Brain pericyte (primary cell): ENCODE measurements at places on chromosomes 12 and 14.
A peak's percentile ranks its signal among the peaks of the same experiment; 100 is the strongest.

DNA sequence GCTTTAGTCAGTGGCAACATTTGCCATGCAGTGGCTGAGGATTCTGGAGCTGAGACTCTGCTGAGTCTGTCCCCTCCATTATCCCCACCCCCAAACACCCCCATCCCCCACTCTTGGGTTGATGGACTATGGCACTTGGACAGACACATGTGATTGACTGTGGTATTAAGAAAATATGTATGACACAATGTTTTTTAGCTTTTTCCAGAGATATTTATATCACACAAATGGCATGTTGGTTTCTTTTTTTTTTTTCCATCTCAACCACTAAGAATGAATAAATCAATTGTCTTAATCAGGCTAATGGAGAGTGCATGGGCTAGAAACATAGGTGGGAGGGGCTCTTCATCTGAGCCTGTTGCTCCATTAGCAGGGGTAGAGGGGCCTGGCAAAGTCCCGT, 30.7 kb upstream of the MAP1LC3B2 start:
- DNase-seq = no peak

- DNase-seq = no peak
These were observed 182.2 kb downstream of the CCDC59 start for GRCh38 chr12:82176026-82176425.

DNA sequence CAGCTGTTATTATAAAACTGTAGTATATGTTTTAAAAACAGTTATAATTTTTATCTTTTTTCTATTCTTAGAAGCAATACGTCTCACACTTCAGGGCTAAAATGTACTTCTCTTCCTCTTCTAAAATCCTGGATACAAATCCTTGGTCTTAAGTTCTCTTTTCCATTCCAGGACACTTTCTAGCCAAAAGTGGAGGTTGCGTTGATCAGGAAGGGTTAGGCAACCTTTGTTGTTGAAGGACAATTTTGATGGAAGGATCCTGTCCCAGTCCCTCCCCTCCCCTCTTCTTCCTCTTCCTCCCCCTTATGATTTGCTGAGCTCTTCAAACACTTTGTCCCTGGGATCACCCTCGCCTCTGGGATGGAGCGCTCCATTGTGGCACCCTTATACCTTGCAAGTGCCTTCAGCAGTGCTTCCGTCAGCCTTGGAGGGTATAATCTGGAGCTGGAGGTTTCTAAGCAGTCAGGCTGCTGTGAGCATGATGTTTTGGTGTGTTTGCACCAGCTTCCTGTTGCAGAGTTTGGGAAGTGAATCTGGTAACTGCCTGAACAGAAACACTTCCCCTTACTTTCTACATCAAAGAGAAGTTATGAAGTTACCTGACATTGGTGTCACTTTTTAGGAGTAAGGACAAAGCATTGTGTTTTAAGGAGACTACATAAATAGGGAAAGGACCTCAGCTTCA, 87.4 kb upstream of the SLC38A2 start:
- no peak for DNase-seq

GRCh38 chr12:14289601-14290000, 75.9 kb upstream of the ATF7IP start:
- DNase-seq = no peak

GRCh38 chr14:77120771-77121743, 20.5 kb downstream of the ZDHHC22 start:
- DNase-seq = no peak

GRCh38 chr14:87094913-87095312, 898.1 kb downstream of the GALC start:
- no peak for DNase-seq

DNA sequence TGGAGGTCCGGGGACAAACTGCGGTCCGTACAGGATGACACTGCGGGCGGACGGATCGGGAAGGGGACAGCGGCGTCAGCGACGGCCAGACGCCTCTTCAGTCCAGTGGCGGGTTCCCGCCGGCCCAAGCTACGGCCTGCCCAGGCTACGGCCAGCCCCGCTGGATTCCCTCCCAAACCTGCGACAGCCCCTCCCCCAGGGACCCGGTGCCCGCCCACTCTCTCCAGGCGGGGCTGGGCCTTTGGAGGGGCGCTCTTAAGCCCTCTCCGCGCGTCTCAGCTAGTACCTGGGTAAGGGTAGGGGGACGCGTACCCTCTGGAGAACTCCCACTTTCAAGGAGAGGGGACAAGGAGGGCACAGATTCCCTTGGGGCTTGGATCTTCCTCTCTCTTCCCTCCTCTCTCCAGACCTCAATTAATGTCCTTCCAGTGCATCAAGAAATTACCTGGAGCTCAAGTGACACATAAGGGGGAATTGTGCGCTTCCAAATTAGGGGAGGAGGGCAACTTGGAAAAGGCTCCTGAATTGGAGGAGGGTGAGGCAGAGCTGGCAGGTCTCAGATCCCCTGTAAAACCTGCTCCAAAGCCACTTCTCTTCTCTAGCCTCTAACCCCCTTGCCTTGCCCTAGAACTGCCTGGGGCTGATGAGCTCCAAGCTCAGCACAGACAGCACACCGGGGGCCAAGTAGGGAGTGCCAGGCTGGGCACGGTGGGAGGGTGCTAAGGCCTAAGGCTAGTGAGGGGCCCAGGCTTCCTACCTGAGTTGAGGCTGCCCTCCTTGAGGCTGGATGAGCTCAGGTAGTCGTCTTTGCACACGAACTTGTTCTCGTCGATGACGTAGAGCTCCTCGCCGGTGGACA, 3.1 kb downstream of the LHX5 start:
- no peak for DNase-seq

GRCh38 chr12:29425722-29426121, 44.8 kb upstream of the ERGIC2 start:
- no peak for DNase-seq

DNA sequence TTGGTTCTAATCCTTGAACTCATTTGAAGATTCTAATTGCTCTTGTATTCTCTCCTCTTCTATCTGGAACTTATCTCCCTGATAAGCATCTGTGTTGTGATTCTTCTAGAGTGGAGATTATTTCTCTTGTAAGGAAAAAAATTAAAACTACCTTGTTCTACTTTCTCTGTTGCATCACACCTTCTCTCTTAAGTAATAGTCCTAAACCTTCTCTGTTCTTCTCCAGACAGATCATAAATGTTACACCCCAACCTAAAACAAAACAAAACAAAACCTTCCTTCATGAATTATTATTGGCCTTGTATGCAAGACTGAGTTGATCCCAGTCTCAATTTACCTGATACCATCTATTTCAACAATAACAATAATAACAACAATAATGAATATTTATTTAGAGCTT, 612.1 kb downstream of the DIO2 start:
- no peak for DNase-seq

DNA sequence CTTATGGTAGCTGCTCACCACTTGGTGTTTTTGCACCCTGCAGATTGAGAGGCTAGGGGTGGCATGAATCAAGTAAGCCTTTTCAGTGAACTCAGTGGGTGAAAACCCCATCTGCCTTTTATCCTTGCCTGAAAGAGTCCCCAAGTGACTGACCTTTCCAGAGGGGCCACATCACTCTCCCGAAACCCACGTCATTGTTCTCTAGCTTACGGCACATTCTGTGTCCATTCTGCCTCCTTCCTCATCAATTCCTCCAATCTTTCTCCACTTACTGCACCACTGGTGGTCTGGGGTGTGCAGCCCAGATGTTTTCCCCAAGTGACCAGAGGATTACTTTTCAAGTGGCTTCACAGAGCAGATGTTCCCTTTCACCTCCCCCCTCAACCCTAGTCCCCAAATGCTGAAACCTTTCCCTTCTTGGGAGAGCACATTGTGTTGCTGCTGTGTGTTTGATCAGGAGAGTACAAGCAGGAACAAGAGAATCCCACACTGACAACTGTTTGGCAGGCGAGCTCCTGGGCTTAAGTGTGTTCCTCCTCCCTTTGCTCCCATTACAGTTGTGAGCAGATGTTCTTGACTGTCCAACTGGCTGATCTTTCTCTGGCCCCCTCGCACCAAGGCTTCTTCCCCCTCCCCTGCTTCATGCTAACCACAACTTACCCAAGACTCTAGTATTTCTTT, 138.0 kb upstream of the IGF1 start:
- no peak for DNase-seq

GRCh38 chr14:89041257-89041582, 216.8 kb downstream of the TTC8 start:
- DNase-seq = no peak

DNA sequence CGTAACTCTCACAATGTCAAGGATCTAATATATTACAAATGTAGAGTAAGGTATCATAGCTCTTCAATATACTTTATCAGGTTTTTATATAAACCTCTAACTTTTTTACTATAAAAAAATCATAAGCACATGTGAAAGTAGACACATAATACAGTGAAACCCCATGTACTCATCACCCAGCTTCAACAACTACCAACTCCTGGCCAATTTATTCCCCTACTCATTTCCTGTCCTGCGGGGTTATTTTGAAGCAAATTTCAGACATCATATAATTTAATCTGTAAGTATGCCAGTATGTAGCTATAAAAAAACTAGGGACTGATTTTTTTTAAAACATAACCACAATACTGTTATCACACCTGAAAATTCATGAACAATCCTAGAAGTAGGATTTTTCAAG, 47.7 kb downstream of the NOPCHAP1 start:
- no peak for DNase-seq

GRCh38 chr14:77023001-77023996, 5.2 kb downstream of the IRF2BPL start:
- no peak for DNase-seq

DNA sequence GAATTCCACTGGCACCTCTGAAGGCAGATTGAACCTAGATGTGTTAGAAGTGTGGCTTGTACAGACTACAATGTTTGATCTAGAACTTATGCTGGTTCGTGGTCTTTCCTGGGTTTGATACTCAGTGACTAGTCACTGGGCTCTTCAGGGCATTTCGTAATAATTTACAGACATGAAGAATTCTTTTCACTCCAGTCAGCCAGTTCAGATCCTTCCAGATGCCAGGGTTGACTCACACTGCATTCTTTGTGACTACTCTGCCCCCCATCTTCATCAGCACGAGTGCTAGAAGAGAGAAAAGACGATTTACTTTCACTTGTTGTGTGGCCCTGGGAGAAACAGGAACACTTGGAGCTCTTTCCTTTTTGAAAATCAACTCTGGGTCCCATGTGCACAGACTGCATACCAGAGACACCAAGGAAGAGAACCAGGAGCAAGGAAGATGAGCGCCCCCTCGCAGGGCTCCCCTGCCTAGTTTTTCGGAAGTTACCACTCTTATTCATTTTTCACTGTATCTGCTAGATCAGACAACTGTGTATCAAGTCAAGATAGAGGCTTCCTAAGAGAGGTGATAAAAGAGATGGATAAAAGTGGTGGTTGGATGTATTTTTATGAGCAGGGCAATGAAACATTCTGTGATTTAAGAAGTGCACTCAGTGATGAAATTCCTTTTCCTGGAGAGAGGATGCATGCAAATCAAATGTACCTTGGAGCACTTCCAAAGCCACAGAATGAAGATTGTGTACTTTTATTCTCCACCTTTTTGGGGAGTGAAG, 33.5 kb upstream of the EVL start:
- peak; percentile 73 for DNase-seq

GRCh38 chr14:72788255-72788654, 105.6 kb downstream of the DPF3 start:
- DNase-seq = no peak

GRCh38 chr12:79174626-79175025, 310.1 kb downstream of the SYT1 start:
- no peak for DNase-seq

GRCh38 chr14:100622224-100622623, 35.0 kb upstream of the BEGAIN start:
- DNase-seq = no peak
